ENCODE measurements at places on chromosomes 5 and 9.

GRCh38 chr5:2910401-2911175 lies 159.1 kb upstream of the IRX2 start:
- no peak for DNase-seq

DNA sequence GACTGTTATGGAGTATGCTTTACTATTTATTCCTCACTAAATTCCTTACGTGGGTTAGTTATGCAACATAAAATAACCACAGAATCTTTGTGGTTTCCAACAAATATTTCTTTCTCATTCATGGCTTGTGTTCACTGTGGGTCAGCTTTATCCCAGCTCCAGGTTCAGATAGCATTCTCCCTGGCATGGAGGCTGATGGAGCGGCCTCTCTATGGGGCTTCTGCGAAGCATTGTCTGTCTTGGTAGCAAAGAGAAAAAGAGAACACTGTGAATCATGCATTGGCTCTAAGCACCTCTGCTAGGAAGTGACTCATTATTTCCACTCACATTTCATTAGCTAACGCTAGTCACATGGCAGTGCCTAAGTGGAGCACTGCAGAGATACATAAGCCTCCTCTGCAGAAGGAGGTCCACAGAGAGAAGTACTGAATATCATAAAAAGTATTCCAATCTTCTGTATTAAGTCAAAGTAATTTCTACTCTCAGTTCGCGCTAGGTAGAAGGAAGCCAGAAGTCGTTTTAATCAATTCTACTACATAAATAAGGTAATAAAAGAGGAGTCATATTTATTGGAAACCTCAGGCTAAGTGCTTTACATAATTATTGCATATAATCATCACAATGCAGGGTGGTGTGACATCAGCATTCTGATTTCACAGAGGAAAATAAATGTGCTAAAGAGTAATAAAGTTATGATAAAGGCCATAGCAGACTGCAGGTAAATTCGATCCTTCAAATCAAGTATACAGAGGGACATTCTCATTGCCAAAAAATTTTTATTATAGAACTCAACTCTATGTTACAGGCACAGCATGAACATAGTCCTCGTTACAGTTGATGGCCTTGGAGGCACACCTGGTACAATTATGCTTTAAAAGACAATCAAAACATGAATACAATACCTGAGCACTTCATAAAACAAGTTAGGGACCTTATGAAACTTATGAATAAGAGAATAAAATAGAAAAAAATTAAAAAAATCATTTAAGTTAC lies 531.1 kb downstream of the CETN3 start:
- no peak for DNase-seq

DNA sequence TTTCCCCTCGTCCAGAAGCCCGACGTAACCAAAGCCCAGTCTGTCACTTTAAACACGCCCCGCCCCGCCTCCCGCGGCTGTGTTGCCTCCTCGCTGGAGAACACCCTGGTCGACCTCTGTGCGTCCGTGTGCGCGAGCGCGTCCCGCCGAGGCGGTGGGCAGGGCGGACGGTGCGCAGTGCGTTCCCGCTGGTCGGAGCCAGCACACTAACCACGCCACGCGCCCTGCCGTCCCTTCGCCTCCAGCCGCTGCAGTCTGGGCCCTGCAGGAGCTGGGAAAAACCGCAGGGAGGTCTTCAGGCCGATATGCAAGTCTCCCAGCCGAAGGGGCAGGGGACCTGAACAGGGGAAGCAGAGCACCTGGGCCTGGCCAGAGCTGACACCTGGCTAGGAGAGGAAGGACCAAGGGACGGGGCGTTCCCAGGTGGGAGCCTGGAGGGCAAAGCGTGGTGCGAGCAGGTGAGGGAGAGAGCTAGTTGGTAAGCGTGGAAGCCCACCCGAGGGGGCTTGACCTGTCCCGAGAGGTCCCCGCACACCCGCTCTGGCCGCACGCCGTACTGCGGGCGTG lies 1.3 kb upstream of the PHPT1 start:
- peak; percentile 38 for DNase-seq

- no peak for DNase-seq
Observed at GRCh38 chr5:134595458-134595838, 37.2 kb downstream of the SAR1B start.

DNA sequence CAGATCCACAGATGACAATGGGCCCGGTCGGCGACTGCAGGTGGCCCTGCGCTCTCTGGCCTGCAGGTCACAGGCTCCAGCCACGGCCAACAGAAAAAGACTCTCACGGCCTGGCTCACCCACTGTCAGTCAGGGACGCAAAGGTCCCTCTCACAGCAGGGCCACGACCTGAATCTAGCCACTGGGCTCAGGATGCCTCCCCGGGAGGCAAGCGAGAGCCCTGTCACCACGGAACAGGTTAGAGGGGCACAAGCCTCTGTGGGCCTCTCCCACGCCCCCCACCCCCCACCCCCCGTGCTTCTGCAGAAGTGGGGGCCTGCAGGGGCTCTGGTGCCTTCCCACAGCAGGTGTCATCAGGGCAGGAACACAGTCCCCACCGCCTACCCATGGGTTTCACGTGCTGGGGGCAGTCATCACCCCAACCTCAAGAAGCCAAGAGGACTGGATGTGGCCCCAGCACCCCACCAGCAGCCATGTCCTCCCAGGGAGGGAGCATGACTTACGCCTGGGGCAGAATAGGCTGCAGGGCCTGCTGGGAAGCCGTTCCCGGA lies 17.3 kb upstream of the EGFL7 start:
- DNase-seq = no peak

- no peak for DNase-seq
Observed at GRCh38 chr5:154358516-154359220, 87.1 kb upstream of the SAP30L start.

DNA sequence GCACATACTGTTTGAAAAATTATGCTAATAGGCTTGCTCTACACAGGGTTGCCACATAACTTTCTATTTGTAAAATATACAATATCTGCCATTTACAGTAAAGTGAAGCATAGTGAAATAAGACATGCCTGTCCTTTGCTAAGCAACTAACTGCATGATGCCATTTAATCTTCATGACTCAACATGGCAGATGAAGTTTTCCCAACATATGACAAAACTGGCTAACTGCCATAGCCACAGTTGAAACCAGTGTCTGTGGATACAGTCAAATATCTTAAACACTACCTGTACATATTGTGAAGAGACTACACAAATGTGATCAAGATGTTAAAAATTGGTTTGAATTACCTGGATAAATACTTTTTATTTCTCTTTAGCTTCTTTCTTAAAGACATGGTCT lies 3.1 kb upstream of the DMAC1 start:
- DNase-seq = no peak

- no peak for DNase-seq
Observed at GRCh38 chr9:131959056-131959455, 120.6 kb downstream of the MED27 start.

DNA sequence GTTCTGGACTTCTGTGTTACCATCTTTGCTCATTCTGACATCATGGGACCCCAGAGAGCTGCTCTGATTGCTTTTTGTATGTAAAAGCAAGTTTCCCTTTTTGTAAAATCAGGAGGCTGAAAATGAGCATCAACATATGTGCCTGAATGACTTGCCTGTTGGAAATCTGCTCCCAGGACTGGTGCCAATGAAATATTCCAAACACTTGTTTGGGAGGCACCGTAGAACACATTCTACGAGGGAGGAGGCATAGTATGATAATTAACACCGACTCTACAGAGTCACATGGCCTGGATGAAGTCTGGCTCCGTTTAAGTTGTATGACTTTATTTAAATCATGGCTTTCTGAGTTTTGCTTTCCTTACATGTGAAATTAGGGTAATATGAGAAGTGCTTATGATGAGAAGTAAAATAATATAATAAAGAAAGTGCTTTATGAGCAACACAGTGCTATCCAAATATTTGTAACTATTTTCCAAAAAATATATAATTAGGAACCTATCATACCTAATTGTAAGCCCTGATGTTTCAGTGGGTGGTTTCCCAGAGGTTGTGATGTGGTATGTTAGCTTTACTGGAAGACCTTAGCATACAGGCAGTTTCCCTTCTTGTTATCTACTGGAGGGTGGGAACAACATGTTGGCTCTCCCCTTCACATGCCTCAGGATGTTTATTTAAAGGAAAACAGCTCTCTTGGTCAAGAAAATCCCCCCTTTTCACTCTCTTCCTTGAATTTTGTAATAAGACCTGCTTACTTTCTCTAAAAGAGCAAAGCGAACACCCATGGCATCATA lies 238.1 kb downstream of the FBXL7 start:
- DNase-seq = no peak

DNA sequence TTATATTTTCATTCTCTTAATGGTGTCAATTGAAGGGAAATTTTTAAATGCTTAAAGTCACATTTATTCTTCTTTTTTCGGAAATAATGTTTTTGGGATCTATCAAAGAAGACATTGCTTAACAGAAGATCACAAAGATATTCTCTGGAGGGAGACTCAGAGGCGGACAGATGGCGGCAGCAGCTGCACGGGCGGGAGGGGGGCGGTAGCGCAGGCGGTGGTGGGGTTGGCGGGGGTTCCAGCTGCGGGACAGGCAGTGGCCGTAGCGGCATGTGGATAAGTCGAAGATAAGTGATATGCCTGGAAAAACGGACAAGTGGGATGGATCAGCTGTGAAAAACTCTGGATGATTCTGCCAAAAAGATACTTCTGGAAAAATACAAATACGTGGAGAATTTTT lies 31.6 kb upstream of the ZDHHC11B start:
- DNase-seq = no peak

DNA sequence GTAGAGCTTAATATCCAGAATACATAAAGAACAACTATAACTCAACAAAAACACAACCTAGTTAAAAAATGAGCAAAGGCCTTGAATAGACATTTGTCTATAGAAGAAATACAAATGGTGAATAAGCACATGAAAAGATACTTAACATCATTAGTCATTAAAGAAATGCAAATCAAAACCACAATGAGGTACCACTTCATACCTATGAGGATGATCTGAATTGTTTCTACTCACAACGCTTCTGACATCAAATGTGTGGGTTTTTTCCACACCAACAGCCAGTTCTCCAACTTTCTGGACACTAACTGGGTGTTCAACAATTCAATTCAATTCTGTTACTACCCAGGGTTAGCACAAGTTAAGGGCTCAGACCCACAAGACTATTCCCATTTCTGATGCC lies 22.0 kb downstream of the SREK1IP1 start:
- no peak for DNase-seq

GRCh38 chr5:133307275-133307674 lies 255.5 kb downstream of the HSPA4 start:
- no peak for DNase-seq
